ENCODE measurements at places on chromosomes 11 and 22. TPM values are rescaled to one million over a fixed set of nuclear protein-coding genes. Genes with fewer than 3 reads are reported as not detected.

DNA sequence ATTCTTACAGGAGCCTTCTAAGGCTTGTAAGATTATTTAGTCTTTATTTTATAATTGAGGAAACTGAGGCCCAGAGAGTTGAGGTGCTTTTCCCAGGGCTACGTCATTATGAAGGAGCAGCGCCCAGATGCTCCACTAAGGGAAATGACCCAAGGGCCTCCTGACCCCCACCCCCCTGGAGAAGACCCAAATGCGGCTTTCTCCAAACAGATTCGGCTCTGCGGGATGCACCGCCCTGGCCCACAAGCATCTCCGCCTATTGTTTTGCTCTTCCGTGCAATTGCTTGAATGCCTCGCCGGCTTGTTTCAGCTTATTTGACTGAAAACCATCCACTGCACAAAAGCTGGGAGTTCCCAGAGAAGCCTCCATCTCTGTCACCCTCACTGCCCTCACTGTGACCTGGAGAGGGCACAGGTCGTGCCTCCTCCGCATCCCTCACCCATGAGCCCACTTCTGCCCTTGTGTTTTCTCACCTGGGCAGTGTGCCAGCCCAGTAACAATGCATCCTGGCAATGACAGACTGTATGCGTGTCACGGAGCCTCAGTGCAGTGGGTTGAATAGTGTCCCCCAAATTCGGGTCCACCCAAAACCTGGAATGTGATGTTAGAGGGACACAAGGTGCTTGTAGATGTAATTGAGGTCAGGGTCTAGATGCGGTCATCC is 790.2 kb downstream of the TBC1D22A start:
- no peaks in the 10 kb centered on the region for H3K4me1 ChIP-seq
- no peak overlapping the region for H3K4me3 ChIP-seq
- no peak overlapping the region for H3K27ac ChIP-seq

MACROD1 gene
- 24.7 TPM for total RNA-seq

CSF2RB gene
- total RNA-seq = 2.0 TPM

DNA sequence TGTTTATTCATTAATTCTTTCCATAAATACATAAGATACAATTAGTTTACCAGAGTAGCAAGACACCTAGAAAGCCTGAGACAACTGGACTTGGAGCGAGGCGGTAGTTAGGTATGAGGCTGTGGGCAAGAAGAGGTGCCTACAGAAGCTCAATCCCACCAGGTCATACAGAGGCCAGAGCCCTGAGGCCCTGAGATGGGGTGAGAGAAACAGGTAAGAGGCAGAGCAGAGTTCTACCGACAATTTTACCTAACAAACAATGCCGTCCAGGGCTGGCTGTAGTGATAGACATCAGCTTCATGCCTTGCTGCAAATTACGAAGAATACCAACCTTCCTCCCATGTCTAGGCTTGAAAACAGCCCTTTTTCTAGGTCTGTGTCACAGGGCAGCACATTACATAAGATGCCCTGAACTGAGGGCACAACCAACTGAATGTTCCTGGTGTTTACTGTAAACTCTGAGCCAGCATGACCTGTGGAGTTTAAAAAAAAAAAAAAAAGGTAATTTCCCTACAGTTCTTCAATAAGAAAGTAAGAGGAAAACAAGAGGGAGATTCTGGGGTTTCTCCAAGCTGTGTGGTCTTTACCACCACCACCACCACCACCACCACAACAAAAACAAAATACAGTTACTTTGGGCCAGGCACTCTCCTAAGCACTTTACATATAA is 105.8 kb downstream of the GAB2 start:
- H3K36me3 ChIP-seq = no peaks in the 10 kb centered on the region
- no peaks in the 10 kb centered on the region for H3K27me3 ChIP-seq
- H3K4me1 ChIP-seq = peaks cover 18% of the 10 kb centered on the region
- DNase-seq = no peak

DNA sequence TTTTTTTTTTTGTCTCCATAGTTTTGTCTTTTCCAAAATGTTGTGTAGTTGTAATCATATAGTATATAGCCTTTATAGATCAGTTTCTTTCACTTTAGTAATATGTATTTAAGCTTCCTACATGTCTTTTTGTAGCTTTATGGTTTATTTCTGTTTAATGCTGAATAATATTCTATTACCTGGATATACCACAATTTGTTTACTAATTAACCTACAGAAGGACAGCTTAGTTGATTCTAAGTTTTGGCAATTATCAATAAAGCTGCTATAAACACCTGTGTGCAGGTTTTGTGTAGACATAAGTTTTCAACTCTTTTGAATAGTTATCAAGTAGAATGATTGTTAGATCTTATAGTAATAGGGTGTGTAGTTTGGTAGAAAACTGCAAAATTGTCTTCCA is 130.3 kb upstream of the CARD18 start:
- no peak overlapping the region for H3K4me3 ChIP-seq
- no peaks in the 10 kb centered on the region for H3K4me1 ChIP-seq
- DNase-seq = no peak
- no peak overlapping the region for H3K27ac ChIP-seq
- H3K36me3 ChIP-seq = no peaks in the 10 kb centered on the region

ACAT1 gene
- 42.5 TPM for total RNA-seq

DNA sequence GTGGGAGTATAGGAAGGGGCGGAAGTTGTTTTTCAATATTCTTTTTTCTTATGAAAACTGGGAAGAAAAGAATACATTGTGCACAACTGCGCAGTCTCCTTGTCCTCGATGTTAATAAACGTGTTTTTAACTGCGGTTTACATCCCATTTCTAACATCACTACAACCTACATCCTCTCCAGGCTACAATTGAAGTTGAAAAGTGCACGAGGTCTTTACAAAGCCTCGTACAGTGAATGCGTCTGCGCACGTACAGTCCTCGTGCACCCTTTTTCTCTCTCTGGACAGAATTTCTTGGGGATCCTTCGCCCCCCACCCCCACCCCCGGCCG is 102.4 kb downstream of the WT1 start:
- no peak overlapping the region for H3K27ac ChIP-seq
- H3K27me3 ChIP-seq = no peaks in the 10 kb centered on the region
- no peaks in the 10 kb centered on the region for H3K36me3 ChIP-seq
- no peak for DNase-seq
- H3K4me3 ChIP-seq = no peak overlapping the region

MMP11 gene
- 1.0 TPM for total RNA-seq
